ENCODE measurements at places on chromosomes 4 and X.

DNA sequence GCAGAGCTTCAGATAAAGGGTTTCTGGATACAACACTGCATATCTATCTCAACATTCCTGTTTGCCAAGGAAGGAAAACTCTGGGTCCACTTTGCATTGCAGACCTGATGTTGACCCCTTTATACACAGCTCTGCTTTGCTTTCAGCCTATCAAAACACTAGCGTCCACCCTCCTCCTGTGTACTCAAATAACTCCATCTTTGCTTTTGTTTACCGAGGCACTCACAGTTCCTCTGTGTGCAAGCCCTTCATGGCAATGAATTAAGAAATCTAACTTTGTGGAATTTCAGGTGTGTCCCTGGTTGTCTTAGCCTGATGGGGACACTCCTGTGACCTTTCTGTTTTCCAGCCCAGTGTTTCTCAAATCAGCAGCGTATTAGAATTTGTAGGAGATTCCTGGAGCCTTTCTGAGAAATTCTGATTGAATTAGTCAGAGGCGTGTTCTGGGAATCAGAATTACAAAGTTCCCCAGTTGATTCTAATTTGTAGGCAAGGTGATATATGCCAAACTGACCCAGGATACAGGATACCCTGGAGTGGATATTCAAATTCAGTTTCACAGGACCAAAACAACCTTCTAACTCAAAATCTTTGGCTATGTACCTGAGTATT is 68.6 kb downstream of the DTHD1 start:
- no peak for DNase-seq

DNA sequence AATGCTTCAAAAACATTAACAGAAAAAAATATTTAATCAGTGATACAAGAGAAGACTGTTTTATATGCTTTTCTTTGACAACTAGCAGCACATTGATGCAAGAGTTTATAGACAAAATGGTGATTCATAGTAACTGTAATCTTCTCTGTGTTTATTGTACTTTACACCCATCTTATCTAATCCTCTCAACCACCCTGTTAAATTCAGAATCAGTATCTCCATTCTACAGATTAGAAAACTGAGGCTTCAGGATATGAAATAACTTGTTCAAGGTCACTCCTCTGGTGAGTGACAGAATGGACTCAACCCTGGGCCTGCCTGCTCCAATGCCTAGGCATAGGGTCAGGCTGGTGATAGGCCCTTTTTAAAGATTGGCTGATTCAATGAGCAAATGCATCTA is 26.1 kb upstream of the TMEM184C start:
- DNase-seq, result no peak

DNA sequence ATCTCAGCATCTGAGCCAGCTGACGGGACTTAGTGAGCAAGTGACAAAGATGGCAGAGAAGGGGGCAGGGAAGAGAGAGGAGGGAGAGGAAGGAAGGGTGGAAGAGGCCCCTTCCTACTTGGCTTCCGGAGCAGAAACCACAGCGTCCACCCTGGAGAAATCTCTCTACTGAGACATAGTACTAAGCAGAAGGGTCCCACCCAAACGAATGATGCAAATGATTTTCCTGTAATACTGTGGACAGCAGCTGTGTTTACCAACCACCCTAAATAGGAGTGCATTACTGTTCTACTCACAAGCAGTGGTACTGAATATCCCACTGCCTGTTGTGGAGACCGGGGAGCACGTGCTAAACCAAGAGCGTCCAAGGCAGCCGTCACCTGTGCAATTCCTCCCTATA is 29.4 kb downstream of the DTHD1 start:
- DNase-seq, result no peak

DNA sequence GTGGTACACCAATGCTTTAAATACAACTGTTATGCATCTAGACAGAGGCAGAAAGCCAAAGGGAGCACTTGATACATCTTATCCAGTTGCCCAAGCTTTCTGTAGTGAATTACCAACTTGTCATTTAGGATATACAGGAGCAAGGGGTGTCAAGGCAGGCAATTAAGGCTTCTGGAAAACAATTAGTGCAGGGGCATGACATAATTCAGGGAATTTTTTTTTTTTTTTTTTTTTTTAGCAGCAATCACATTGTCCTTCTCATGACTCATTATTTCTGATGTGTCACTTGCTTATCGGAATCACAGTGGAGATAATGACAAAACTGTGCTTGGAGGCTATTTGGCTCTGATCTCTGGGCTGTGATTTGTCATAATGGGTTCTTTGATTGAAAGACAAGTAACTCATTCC is 259.5 kb downstream of the ARHGAP24 start:
- DNase-seq, result no peak

DNA sequence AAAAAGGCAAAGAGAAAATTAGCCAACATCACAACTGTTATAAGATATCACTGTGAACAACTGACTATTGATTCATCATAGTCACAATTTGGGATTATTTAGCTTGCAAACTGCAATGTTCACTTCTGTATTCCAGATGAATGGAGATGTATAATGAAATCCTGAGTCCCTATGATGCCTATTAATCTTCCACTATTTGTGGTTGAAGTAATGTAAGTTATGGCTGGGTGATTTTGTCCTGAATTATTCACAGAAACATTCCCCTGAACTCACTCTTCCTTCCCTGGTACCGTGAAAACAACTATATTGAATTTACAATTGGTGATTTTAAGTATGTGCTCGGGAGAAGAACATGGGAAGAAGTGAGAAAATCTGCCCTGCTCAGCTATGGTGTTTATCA is 50.8 kb upstream of the NPFFR2 start:
- no peak for DNase-seq

- DNase-seq, result no peak
Observed at GRCh38 chr4:30802622-30803323, 82.6 kb downstream of the PCDH7 start.

GRCh38 chr4:94689155-94689860 is 68.4 kb upstream of the BMPR1B start:
- no peak for DNase-seq

GRCh38 chr4:74408639-74409038 is 36.3 kb upstream of the AREG start:
- DNase-seq, result no peak

DNA sequence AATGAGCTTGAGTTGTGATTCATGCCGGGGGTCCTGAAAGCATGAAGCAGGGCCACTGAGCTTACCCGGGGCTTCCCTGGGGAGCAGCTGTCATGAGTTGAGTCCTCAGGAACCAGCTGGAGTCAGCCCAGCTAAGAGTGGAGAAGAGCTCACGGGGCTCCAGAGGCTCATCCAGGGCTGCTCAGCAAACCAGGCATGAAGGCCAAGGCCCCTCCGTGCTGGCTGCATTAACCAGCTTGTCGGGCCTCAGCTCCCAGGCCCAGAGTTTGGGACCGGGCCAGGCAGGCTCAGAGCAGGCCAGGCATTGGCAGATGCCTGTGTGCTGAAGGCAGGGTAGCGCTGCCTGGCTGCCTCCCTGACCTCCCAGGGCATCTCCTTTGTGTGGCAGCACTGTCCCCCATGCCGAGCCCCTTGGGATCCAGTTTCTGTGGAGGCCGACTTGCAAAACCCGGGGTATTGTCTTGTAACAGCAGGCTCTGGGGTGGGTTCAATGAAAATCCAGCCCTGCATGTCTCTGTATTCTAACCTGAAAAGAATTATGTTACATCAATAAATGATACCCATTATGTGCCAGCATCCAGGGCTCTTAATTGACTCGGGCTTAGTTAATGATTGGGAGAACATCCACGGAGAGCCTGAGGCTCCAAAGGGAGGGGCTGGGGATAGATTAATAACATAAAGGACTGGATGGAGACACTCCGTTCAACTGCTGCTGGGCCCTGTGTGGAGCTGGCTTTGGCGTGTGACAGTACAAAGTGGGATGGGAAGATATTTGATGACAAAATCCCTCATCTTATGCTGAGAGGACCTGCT is 68.0 kb upstream of the MSX1 start:
- no peak for DNase-seq

Measured in activated CD4-positive, CD25-positive, alpha-beta regulatory T cell treated with anti-CD3 and anti-CD28 coated beads, Interleukin-2, amount 50 U/mL, for 72 hours (primary cell).